ENCODE measurements at places on chromosomes 6 and 20.

DNA sequence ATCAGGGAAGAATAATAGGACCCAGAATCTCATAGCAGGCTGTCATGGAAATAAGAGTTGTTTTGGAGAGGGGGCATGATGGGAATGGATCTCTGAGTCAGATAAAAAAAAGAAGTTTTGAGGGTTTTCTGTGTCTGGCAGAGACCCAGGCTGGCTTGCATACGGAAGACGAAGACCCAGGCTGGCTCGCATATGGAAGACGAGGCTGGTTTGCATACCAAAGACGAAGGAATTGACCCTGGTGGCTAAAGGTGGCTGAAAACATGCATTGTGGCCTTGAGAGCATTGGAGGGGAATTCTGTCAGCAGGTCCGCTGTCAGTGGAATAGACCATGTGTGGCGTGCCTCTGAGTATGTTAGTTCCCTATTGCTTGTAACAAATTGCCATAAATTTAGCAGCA is 335.1 kb downstream of the BTBD3 start:
- DNase-seq = no peak

GRCh38 chr6:106197441-106197840 is 111.3 kb downstream of the PRDM1 start:
- DNase-seq = no peak

GRCh38 chr6:140321891-140322290 is 947.4 kb upstream of the CITED2 start:
- no peak for DNase-seq

DNA sequence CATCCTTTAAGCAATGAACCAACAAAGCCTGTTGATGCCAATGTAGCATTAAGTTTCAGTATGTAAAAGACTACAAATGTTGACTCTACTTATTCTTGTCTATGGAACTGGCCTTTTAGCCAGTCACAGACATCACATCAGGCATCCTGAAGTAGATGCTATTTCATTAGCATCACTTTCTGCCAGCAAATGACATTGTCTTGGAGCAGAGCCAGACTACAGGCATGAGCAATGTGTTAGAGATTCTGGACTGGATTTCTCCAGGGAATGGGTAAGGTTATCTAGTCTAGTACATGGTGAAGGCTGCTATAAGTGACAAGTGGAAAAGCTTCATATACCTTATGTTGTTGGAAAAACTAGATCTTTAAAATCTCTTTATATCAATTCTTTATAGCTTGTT is 142.9 kb downstream of the ADGRB3 start:
- peak; percentile 50 for DNase-seq

DNA sequence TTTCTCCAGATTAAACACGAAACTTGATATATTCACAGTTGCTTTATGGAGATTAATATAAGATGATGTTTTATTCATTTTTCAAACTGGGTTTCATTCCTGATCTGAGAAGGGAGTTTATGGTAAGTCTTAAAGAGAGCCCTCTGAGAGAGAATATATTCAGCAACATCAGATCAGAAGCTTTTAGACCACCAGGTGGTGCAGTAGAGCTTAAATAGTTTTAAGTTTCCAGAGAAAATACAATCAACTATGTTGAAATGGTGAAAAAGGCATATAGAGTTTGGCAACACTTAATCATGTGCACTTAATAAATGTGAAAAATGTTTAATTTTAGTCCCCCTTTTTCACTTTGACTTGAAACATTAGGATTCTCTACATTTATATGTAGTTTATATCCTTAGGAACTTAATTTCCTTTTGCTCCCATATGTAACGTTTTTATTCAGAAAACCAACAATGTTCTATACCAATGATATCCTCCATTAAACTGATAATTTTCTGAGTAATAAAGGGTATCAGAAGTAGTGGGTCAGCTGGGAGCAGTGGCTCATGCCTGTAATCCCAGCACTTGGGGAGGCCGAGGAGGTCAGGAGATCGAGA is 86.4 kb upstream of the CLDN20 start:
- DNase-seq = peak; percentile 53

GRCh38 chr6:112575309-112575834 is 228.2 kb downstream of the RFPL4B start:
- DNase-seq = no peak

DNA sequence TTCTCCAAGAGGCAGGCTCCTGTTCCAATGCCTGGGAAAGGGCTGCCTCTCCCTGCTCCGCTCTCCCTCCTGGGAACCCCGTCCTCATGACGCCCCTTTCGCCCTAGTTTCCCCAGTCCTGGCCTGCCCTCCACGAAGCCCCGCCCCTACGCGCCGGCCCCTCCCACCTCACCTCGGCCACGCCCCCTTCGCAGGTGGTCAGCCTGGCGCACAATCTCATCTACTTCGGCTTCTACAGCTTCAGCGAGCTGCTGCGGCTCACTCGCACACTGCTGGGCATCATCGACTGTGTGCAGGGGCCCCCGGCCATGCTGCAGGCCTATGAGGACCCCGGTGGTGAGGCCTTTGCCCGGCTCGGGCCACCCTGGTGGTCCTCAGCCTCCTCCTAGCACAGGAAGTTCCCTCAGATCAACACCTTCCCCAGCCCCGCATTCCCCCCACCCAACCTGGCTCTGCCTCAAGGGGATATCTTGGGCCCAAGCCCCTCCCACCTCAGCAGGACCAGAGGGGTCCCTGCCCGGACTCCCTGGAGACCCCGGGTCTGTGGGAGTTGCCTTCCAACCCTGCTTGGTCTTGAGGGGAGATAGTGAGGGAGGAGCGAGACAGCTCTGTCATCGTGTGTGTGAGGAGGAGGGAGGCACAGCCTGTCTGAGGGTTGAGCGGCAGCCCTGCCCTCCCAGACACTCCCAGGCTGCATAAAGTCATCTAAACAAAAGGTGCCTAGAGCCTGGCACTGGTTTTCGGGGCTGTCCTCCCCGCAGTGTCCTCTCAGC is 40.3 kb downstream of the UQCC2 start:
- DNase-seq = no peak

- DNase-seq = no peak
Measured at GRCh38 chr6:49632727-49633126, 3.9 kb downstream of the RHAG start.

- DNase-seq = no peak
Measured at GRCh38 chr6:45109551-45109950, 218.6 kb upstream of the RUNX2 start.

All from NCI-H748 treated with DMSO at 0.1 percent for 48 hours (cell line).